ENCODE measurements at places on chromosomes 6 and 20.

GRCh38 chr20:48710341-48711043 is 117.3 kb downstream of the PREX1 start:
- no peak for DNase-seq

DNA sequence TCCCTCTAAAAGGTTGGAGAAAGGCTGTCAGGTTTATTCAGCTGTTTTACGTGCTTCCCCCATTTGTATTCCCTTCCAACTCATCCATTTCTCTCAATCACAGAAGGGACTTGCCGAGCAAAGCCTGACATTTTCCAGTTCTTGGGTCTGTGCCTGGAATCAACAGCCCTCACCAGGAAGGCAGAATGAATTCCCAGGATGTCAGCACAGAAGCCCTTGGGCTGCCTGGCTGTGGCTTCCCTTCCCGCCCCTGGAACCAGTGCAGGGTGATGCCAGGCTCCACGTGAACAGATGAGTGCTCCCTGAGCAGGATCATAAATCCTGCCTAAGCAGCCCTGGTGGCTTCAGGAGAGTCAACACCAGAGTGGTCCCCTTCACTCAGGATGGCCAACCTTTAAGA is 86.1 kb upstream of the CD83 start:
- no peak for DNase-seq

DNA sequence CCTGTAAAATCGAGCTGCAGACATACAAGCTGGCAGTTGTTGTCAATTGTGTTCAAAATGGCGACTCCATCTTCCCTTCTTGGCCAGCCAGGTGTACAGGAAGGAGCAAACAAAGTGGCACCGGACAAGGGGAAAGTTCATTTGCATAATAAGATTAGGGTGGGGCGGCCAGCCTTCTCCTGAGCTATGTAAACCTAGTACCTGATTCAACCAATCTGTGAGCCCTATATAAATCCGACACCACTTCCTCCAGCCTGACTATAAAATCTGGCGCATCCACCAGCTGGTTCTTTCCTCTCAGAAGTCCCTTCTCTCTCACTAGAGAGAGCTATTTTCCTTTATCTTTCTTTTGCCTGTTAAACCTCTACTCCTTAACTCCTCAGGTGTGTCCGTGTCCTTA is 8.1 kb upstream of the HBS1L start:
- DNase-seq = peak; percentile 32

GRCh38 chr6:33425668-33426577 is 6.1 kb downstream of the SYNGAP1 start:
- DNase-seq = peak; percentile 93

GRCh38 chr20:17921774-17922173 is 46.8 kb downstream of the SNX5 start:
- no peak for DNase-seq

DNA sequence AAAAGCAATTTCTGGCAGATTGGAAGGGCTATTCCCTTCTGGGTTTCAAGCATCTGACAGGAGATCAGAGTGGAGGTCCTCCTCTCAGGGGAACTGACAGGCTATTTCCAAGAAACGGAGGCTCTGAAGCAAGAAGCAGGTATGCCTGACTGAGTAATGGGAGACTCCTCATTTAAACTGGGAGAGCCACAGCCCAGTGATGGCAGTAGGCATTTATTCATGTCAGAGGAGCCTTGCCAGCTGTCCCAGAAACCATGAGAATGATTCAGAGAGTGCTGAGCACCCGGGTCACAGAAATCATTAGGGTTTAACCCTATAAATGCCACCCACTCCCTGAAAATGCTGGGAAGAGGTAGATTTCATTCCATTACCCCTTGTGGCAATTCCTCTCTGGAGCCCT is 247.5 kb upstream of the RNF217 start:
- DNase-seq = no peak

GRCh38 chr20:40100261-40100660 is 588.8 kb downstream of the MAFB start:
- DNase-seq = no peak

GRCh38 chr6:25477006-25477590 is 174.9 kb upstream of the SCGN start:
- no peak for DNase-seq

DNA sequence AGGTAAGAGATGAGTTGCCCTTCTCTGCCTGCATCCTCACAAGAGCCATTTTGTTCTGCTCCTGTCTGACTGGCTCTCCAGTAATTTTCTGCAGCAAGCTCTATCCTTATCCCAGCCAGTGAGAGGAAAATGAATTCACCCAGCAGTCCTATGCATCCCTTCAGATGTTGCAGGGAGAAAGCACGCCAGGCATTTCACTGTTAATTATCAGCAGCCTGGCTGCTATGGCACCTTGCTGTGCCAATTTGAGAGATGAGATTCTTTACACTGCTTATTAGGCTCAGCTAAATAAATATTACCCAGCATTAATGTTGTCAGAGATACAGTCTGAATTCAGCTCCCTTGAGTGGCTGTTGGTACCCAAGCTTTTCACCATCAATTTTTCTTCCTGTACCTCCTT is 61.1 kb upstream of the SNAP25 start:
- DNase-seq = no peak

DNA sequence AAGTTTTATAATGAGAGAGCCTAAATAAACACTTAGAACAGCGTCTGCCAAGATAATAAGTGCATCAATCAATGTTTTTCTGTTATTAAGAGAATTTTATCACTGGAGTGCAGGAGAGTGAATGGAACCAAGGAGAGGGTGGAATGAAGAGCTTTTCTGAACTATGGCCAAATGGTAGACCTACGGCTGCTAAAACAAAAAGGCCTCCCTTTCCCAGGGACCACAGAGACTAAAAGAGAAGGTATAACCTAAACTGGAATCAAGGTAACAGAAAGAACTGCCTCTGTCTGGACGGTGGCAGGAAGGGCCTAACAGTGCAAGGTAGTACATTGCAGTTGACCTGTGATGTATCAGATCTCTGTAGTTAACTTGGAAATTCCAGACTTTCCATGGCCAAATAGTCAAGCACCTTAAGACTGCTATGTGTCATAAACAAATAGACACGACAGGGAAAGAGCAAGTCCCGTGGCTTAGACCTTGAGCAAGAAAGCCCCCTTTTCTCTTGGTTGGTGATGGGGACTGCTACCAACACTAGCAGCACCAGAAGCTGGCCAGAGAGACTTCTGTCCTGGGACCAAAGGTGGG is 5.5 kb downstream of the CNKSR3 start:
- DNase-seq = no peak

DNA sequence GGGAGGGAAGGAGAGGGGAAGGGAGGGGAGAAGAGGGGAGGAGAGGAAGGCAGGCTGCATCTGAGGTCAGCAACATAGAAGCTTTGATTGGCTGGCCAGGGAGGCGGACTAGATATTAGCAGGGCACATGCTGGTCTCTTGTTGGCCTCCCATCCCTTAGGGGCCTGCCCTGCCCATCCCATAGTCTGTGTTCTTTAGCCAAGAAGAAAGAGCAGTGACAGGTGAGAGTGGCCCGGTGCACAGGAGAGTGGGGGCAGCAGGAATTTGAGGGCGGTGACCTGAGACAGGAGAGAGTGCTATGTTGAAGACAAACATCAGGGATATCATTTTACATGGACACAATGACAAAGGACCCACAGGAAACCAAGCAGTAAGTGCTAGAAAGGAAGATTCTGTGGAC is 413.5 kb downstream of the SYNE1 start:
- peak; percentile 19 for DNase-seq

DNA sequence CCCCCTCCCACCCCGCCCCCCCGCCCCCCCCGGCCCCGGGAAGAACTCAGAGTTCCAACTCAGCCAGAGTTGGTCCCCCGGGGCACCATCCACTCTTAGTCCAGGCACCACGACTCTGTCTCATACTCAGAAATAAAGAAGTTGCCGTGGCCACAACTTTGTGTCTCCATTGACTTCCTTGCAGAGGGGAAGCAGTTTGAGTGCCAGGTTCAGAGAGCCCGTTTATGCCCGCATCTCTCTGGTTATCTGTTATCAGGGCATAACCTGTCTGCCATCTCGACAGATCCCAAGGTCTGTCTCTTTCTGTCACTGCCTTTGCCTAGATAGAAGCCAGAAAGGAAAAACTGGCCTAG is 605 bp downstream of the CDC5L start:
- no peak for DNase-seq

DNA sequence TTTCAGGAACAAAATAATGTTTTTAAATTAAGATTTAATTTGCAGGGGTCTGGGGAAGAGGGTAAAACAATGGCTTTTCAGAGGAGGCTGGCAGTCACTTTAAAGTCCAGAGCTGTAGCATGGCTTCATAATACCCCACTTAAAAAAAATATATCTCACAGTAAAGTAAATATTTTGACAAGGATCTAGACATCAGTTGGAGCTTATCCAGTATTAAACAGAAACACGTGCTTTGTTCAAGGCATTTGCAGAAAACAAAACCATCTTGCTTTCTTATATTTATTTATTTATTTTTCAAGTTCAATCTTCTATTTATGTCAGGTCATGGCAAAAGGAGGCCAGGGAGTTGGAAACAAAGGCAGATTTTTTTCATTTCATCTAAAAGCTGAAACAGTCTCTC is 53.3 kb upstream of the PRL start:
- no peak for DNase-seq

DNA sequence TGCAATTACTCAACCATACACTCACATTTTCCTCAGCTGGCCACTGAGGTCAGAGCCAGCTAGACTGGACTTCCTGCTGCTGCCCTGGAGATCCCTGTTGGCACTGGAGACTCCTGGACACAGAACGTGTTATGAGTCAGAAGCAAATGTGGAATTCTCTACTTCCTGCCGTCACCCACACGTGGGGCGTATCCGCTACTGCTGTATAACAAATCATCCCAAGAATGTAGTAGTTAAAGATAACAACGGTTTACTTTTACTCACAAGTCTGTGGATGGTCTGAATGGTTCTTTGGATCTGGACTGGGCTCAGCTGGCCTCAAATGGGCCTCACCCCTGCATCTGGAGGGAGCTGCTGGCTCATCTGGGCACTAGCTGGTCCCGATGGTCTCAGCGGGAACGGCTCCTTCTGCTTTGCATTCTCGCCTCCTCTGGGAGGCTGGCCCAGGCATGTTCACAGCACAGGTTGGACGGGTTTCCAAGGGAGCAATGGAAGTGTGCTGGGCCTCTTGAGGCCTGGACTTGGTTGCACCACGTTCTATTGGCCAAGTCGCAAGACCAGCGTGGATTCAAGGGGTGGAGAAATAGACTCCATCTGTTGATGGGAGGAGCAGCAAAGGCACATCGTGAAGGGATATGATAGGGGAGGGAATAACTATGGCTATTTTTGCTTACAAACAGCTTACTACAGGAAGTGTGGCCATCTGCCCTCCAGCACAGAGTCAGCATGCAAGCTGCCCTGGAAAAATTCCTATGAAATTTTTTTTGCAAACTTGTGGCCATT is 118.5 kb downstream of the SNX5 start:
- peak; percentile 80 for DNase-seq

GRCh38 chr20:63081351-63081750 is 74.6 kb upstream of the BHLHE23 start:
- DNase-seq = no peak

GRCh38 chr6:96898241-96898851 is 655 bp upstream of the NDUFAF4 start:
- DNase-seq = no peak

GRCh38 chr6:33737267-33738026 is 9.3 kb downstream of the IP6K3 start:
- no peak for DNase-seq

Measured in NCI-H510A (cell line).